ENCODE measurements at places on chromosomes 6 and 20.

DNA sequence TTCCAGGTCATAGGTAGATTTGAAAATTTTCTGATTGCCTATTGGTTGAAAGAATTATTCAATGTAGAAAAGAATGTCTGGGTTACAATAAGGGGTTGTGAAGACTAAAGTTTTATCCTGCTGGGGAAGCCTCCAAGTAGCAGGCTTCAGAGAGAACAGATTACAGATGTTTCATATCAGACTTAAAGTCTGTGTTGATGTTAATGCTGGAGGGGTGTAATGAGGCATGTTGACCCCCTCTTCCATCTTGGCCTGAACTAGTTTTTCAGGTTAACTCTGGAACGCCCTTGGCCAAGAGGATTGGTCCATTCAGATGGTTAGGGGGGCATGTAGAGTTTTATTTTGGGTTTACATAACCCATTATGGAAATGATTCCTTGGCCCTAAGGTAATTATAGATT, 356.2 kb downstream of the UTRN start:
- no peak for DNase-seq

DNA sequence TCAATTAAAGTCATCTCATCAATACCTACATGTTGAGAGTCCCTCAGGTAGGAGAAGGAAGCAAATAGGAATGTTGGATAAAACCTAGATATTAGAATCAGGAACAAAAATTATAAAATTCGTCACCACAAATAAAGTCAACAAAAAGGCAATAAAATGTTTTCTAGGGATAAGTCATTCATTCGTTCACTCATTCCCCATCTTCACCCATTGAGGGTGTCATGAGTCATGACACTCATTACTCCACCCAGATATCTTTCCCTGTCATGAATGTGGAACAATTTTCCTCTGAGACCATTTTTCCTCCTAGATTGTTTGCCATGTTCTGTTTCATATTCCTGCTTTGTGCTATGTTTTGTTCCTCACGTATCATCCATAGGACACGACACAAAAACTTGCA, 50.9 kb upstream of the OLIG3 start:
- no peak for DNase-seq

DNA sequence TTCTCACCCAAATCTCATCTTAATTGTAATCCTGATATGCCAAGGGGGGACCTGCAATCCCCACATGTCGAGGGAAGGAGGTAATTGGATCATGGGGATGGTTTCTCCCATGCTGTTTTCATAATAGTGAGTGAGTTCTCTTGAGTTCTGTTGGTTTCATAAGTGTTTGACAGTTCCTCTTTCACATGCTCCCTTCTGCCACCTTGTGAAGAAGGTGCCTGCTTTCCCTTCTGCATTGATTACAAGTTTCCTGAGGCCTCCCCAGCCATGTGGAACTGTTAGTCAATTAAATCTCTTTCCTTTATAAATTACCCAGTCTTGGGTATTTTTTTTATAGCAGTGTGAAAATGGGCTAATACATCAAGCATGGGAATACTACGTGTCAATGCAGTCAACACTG, 925.0 kb upstream of the MAN1A1 start:
- no peak for DNase-seq

- no peak for DNase-seq
Measured at GRCh38 chr6:129902681-129903080, 41.6 kb upstream of the TMEM244 start.

DNA sequence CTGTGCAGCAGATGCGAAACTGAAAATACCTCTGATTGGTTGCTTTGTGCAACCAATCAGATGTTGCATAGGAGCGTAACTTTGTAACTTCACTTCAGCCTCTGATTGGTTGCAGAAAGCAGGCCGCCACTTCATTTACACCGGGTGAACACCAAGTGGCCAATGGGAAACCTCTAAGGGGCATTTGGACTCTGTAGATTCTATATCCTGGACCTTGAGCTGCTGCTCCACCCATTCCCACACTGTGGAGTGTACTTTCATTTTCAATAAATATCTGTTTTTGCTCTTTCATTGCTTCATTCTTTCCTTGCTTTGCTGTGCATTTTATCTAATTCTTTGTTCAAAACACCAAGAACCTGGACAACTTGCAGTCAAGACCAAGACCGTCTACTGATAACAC, 14.1 kb upstream of the NXT1 start:
- DNase-seq = no peak

DNA sequence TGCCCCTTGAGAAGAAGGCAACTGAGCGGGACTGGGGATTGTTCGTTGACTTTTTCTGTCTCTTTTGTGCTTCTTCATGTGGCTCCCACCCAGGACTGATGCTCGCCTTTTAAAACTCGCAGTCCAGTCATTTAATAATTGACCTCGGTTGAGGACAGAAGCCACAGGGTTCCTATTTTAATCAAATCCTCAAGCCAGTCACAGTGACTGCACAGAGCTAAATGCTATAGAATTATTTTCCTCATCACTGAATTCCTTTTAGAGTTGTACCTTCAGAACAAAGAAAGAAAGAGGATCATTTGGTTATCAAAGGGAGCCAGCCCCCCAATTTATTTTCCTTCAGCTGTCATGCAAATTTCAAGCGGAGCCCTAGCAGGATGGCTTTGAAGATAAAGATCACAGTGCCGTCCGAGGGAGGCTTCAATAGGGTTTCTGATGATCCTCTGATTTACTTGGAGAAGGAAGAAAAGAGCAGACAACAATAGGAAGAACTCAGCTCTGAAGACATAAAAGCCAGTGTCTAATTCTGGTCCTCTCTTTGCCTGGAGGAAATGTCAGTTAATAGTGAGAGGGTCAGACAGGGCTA, 186.6 kb downstream of the DOK5 start:
- DNase-seq = no peak

- no peak for DNase-seq
Measured at GRCh38 chr6:89978749-89979145, 84.5 kb downstream of the GJA10 start.

DNA sequence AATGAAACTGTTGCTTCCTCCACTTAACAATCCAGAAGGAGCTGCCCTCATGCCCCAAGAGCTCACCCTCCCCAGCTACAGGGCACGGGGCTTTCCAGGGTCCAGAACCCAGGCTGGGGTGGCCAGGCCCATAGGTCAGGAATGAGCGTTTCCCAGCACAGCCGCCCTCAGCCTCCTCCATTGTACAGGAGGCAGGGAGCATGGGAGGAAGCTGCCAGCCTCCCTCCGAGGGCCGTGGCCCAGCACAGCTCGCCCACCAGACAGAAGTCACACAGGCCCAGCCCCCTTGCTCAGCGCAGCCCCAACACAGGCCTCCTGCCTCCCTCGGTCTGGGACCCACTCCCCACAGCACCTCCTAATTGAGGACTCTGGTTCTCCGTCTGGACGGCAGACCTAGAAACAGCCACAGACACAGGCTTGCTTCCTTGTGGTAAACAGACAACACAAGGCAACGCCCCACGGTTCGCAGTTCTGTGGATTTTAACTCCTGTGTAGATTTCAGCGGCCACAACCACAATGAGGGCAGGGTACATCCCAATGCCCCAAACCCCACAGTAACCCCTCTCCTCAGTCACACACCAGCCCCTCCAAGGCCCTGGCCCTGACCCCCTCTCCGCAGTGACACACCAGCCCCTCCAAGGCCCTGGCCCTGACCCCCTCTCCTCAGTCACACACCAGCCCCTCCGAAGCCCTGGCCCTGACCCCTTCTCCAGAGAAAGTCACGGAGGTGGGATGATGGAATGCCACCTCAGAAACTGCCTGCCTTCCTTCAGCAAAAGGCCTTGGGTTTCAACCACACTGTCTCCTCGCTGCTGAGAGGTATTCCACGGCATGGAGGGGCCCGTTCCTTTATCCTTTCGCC, 173.5 kb downstream of the DLL1 start:
- DNase-seq = no peak

- no peak for DNase-seq
Measured at GRCh38 chr20:37383229-37383989, 37.5 kb downstream of the SRC start.

DNA sequence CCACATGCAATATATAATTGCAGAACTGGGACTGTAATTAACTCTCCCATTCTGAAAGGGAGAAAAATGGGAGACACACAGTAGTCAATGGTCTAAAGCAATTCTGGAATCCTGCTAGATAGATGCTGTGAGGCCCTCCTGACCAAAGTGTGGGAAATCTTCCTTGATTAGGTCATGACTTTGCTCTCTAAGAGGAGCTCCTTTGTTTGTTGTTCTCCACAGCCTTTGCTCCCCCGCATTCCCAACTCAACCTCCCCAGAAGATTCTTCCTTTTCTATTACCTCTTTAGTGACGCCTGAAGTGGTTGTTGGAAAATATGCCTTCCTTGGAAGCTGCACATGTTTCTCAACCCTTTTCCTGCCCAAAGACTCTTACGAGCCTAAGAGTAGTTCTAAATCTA, 28.8 kb upstream of the LIN28B start:
- no peak for DNase-seq

DNA sequence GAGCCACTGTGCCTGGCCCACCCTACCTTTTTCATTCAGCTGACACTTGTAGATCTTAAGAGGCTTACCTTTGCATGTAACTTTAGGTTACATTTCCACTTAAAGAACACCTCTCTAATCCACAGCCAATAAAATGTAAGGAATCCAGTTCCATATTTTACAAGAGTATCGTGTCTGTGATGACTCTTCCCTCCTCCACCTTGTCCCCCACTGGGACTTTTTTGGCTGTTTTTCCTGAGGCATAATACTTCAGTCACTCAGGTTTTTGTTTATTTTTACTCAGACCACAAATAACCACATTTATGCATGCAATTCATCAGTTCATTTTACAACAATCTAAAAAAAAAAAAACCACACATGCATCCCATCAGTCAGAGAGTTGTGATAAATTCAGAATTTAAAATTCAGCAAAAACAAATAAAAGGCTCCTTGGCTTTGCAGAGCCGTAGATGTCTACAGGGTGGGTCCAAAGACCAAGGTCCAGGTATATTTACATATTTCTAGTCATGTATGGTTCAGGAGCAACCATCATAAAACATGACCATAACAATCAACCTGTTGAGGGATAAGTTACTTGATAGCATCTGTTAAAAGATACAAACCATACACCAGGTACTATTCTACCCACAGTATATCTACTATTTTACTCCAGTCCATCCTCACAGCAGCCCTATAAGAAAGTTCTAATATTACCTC, 9.9 kb downstream of the ATXN1 start:
- no peak for DNase-seq

DNA sequence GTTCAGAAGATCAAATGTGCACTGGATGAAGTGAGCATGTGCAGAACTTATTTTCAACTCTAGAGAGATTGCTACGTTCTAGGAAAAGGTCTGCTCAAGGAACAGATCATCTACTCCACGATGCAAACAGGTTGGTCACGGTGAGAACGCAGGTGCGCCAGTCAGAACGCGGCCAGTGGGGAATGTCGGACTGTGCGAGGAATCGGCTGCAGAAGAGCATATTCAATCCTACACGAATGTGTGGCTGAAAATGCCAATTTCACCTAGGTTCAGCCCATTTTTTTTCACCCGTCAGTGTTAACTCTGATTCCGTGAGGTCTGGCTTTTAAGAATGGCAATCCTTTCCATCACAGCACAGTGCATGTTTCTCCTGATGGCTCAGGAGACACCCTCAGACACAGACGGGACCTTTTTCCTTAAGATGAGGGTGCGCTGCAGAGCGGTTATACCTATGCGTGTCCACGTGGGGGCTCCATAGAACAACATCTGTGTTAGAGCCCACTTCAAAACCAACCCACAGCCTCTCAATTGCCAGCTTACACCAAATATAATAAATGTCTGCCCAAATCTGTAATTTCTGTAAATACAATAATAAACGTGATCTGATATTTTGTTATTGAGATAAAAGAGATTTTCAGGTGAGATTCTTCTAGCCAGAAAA, 250.4 kb downstream of the FOXA2 start:
- peak; percentile 74 for DNase-seq

GRCh38 chr6:170475118-170475517, 78.0 kb downstream of the PSMB1 start:
- no peak for DNase-seq

GRCh38 chr6:32047855-32048766, 9.9 kb downstream of the CYP21A2 start:
- peak; percentile 22 for DNase-seq

DNA sequence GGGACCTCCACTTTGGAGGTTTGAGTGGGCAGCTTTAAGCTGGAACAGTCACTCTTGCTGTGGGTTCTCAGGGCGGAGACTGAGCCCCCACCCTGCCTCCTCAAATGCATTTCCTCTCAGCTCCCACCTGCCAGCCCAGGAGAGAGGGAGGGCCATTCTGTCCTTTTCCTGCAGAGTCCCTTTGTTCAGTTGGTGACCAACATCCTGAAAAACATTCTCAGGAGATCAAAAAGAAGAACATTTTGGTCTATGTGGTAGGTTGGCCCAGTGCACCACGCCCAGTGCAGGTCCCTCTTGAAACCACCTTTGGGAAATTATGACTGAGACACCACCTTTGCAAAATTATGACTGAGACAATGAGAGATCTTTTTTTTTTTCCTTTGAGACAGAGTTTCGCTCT, 13.4 kb downstream of the SLC52A3 start:
- no peak for DNase-seq

DNA sequence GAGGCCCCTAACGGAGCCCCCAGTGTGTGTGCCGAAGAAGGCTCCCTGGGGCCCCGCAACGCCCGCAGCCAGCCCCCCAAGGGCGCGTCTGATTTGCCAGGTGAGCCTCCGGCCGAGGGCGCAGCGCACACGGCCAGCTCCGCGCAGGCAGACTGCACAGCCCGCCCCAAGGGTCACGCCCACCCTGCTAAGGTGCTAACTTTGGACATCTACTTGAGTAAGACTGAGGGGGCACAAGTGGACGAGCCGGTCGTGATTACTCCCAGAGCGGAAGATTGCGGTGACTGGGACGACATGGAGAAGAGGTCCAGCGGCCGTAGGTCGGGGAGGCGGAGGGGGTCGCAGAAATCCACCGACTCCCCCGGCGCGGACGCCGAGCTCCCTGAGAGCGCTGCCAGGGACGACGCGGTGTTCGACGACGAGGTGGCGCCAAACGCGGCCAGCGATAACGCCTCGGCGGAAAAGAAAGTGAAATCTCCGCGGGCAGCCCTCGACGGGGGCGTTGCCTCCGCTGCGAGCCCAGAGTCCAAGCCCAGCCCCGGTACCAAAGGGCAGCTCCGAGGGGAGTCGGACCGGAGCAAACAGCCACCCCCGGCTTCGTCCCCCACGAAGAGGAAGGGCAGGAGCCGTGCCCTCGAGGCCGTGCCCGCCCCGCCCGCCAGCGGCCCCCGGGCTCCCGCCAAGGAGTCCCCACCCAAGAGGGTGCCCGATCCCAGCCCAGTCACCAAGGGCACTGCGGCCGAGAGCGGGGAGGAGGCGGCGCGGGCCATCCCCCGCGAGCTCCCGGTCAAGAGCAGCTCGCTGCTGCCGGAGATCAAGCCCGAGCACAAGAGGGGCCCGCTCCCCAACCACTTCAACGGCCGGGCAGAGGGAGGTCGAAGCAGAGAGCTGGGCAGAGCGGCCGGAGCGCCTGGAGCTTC, 117.0 kb downstream of the RTN4IP1 start:
- no peak for DNase-seq

DNA sequence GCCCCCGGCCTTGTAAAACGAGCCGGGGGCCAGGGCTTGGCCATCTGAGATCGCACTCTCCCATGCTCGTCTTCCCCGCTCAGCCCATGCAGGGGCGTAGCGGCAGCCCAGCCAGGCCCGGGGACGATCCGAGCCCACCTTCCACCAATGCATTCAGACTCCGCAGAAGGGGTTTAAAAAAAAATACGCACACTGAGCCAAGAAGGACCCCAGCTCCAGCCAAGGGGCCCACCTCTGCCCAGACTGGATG, 320 bp downstream of the GSTA4 start:
- DNase-seq = no peak

All from NCI-H2081 (cell line).